ENCODE measurements at places on chromosomes 16 and 17.
A peak's percentile ranks its signal among the peaks of the same experiment; 100 is the strongest.

- no peak for DNase-seq
These were observed 77.6 kb upstream of the HLF start for GRCh38 chr17:55186937-55187770.

- no peak for DNase-seq
These were observed 10.9 kb downstream of the NHERF1 start for GRCh38 chr17:74759243-74759801.

DNA sequence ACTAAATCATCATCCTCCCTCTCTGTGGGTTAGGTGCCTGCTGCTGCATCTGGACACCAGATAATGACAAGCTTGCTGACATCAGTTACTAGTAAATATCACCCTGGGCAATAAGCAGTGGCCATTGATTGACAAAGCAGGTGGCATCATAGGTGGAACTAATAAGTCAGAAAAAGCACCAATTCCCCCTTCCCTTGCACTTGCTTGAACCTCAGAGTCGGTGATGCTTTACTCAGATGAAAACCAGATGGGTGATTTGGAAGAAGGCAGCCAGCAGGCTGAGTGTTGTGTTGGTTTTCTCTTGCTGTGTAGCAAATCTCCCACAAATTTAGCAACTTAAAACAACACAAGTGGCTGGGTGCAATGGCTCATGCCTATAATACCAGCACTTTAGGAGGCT lies 146.9 kb upstream of the NOL11 start:
- no peak for DNase-seq

DNA sequence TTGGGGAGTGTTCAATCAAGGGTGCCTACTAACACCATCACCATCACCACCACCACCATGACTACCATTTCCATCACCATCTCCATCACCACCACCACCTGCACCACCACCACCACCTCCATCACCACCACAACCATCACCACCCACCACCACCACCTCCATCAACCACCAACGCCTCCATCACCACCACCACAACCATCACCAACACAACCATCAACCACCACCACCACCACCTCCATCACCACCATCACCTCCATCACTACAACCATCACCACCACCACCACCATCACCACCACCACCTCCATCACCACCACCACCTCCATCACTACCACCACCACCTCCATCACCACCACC lies 15.7 kb downstream of the MARCHF10 start:
- DNase-seq, result no peak

GRCh38 chr17:46078675-46079074 lies 79.6 kb downstream of the STH start:
- no peak for DNase-seq

DNA sequence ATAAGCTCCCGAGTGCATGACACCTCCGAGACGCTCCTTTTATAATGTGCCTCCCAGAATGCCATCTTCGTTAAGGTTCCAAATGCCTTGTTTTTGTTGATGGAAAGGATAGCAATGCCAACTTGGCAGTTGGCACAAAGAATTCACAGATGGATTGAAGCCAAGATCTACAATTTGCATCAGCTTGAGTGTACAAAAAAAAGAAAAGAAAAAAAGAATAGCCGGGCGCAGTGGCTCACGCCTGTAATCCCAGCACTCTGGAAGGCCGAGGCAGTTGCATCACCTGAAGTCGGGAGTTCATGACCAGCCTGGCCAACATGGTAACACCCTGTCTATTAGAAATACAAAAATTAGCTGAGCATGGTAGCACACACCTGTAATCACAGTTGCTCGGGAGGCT lies 7.6 kb downstream of the TBC1D16 start:
- no peak for DNase-seq

- DNase-seq, result peak; percentile 45
These were observed 2.3 kb upstream of the NT5M start for GRCh38 chr17:17300624-17301568.

DNA sequence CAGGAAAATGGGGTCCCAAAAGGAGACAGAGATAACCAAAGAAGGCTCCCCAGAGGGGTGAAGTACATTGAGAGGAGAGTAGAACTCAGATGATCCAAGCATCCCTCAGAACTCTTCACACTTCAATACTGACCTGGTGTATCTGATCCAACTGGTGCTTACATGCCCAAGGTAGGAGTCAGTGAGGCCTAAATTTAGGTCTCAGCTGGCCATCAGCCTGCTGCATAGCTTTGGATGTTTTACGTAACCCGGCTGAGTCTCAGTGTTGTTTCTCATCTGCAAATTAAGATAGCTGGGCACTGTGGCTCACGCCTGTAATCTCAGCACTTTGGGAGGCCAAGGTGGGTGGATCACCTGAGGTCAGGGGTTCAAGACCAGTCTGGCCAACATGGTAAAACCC lies 11.6 kb upstream of the GOSR2 start:
- no peak for DNase-seq

DNA sequence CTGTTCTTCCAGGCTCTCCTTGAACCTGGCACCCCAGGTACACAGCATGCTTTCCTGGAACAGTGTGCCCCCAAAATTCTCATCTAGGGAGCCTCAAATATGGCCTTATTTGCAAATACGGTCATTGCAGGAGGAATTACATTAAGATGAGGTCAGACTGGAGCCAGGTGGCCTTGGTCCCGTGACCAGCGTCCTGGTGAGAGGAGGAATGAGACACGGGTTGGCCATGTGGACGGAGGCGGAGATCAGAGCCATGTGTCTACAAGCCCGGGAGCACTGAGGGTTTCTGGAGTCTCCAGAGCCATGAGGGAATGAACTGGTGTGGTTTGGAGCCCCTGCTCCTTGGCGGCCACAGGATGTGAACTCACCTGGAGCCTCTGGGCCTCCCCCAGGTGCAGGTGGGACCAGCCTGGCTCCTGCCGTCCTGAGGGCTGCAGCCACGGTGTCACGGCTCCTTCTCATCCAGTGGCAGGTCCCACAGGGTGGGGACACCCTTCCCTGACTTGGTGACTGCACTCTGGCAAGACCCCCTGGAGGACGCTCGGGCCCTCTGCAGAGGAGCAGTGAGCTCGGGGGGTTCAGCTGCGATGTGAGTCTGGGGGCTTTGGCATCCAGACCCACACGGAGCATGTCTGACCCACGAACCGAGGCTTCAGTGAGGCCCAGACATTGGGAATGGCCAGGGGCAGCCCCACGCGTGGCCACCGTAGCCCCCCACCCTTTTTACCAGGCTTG lies 21.8 kb upstream of the GNG13 start:
- no peak for DNase-seq

- DNase-seq, result no peak
These were observed 464 bp downstream of the RUNDC3A start for GRCh38 chr17:44308865-44309264.

DNA sequence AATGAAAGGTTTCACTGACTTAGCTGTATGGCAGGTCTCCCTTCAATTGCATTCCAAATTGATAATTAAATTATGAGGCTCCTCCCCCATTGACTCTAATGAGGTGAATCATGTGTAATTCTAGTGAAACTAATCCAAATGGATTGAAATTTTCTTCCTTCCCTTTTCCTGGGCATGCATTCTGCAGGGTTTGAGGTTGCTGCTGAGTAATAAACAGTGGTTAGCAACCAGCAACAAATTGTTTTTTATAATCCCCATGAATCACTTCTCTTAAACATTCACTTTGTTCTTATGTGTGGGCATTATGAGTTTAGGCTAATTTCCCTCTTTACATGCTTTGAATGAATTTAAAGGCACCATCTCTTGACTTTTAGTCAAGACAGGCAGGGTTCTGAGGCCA lies 43.4 kb downstream of the MYOCD start:
- DNase-seq, result no peak

- DNase-seq, result no peak
These were observed 489.3 kb upstream of the SOX9 start for GRCh38 chr17:71631483-71631882.

- peak; percentile 74 for DNase-seq
These were observed 617 bp upstream of the SENP3 start for GRCh38 chr17:7561028-7561575.

DNA sequence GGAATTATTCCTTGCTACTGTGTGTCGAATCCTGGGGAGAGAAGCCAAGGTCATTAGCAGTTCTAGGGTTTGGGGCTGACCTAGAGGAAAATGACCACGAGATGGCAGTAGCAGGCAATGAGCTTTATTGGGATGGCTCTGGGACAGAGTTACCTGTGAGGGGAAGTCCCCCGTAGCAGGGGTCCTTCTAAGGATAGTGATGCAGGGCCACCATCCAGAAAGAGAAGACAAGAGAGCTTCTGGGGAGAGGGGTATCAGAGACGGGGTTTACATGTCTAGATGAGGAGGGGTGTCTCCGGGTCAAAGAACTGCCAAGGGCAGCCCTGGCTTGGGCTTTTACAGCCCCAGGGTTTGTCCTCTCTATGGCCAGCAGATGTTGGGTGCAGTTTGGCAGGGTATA lies 6.4 kb upstream of the GGT6 start:
- DNase-seq, result peak; percentile 43

GRCh38 chr16:49521734-49522325 lies 148.2 kb downstream of the C16orf78 start:
- DNase-seq, result no peak

GRCh38 chr17:39794249-39794970 lies 56.7 kb downstream of the GRB7 start:
- no peak for DNase-seq

DNA sequence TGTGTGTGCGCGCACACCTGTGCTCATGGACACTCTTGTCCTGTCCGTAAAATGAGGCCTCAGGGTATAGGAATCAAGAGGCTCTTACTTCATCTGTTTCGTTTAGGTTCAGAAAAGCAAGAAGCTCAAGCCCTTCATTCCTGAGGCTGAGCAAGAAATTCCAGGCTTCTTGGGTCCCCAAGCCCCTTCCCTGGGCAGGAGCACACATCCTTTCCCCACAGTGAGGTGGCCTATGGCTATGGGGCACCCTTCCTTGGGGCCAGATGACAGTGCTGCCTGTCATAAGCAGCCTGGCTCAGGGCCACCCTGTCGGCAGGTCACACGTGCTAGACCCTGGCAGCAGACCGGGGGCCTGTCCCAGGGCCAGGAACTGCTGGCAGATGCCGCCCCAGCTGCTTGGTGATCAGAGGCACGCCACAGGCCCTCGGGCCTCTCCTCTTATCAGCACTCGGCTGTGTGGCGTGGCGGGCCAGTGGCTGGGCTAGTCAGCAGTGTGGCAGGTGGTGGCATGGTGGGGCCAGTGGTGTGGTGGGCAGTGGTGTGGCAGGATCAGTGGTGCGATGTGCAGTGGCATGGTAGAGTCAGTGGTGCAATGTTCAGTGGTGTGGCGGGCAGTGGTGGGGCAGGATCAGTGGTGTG lies 50.2 kb downstream of the NKD1 start:
- DNase-seq, result no peak

DNA sequence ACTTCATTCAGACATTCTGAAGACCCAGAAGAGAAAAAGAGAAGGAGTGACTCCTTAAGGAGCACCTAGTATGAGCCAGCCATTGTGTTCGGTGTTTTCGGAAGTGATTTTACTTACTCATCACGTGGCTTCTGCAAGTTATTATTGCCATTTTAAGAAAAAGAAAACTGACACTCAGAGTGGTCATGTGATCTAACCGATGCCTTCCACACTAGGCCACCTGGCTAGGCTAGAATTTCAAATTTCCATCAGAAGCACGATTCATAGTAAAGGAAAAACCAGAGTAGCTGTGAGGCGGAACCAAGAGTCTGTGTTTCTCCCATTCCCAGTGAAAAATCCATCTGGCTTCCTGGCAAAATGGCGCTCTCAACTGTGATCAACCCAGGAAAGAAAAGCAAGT lies 32.0 kb downstream of the GTF3C1 start:
- no peak for DNase-seq

DNA sequence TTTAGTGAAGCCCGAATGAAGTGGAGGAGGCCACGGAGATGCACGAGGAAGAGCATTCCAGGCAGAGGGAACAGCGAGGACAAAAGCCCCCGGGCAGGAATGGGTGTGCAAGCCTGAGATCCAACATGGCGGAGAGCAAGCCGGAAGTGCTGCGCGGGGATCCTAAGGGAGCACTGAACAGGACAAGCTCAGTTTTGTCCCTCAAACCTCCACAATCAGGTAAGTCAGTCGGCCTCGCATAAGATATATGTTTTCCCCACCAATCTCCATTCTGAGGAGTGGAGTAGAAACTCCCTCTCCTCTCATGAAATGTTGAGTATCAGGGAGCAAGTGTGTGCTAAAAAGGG lies 32.9 kb upstream of the USP22 start:
- no peak for DNase-seq

DNA sequence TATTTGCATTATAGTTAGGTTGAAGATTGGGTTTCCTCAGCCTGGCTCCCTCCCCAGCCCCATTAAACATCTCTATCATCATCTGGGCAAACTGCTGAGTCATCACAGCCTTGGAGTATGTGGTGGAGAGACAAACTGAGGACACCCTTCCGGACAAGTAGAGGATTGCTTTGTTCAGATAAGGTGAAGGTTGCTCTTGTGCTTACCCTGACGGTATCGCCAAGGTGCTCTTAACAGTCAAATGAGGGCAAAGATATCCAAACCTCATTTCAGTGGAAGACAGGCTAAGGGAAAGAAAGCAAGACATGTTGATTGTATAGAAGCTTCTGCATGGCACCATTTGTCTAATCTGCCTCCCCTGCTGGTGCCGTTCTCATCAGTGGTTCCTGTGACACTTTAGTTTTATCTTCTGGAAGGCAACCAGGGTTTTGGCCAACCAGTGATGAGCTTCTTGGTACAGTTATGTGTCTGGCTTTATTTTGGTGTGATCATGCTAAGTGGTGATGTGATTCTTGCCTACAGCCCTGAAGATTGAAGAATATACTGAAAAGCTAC lies 56.9 kb upstream of the LGALS9 start:
- no peak for DNase-seq

All from CD14-positive monocyte (primary cell).